ENCODE measurements at places on chromosomes 1 and 21.

DNA sequence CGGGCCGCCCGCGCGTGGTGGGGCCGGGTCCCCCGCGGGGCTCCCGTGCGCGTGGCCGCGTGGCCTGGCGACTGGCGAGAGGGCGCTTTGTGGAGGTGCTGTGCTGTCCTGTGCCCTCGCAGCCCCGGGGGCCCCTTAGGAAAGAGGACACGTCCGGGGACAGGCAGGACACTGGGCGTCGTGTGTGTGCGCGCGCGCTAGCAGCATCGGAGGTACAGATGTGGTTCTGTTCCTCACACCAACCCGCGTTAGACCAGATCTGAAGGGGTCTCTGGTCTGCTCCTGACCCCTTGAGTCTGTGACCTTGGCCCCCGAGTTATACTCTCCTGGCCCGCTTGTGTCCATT lies 489 bp downstream of the ACTN2 start:
- no peak for DNase-seq

DNA sequence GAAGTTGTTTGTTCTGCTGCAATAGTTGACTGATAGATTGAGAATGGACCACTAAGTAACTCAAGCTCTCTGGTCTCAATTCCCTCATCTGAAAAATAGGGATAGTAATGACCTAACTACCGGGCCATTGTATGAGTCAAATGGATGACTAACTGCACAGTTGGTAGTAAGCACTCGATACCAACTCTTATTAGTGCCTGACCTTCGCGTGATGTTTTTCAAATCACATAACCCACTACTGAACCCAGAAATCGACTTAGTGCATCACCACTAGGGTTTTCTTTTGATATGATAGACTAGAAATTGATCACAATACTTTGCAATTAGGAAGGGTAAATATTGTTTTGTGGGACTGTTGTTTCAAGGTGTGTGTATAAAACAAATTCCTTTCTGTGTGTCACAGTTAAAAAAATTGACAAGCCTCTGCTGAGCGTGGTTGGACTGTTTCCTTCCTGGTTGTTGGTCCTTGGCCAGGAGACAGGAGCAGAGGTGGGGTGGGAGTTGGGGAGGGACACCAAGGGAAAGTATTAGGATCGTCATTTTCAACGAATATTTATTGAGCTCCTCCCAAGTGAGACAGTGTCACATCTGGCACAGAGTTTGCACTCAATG lies 54.0 kb upstream of the LRP8 start:
- no peak for DNase-seq

- no peak for DNase-seq
Observed at GRCh38 chr1:206020393-206021007, 3.2 kb downstream of the CTSE start.

DNA sequence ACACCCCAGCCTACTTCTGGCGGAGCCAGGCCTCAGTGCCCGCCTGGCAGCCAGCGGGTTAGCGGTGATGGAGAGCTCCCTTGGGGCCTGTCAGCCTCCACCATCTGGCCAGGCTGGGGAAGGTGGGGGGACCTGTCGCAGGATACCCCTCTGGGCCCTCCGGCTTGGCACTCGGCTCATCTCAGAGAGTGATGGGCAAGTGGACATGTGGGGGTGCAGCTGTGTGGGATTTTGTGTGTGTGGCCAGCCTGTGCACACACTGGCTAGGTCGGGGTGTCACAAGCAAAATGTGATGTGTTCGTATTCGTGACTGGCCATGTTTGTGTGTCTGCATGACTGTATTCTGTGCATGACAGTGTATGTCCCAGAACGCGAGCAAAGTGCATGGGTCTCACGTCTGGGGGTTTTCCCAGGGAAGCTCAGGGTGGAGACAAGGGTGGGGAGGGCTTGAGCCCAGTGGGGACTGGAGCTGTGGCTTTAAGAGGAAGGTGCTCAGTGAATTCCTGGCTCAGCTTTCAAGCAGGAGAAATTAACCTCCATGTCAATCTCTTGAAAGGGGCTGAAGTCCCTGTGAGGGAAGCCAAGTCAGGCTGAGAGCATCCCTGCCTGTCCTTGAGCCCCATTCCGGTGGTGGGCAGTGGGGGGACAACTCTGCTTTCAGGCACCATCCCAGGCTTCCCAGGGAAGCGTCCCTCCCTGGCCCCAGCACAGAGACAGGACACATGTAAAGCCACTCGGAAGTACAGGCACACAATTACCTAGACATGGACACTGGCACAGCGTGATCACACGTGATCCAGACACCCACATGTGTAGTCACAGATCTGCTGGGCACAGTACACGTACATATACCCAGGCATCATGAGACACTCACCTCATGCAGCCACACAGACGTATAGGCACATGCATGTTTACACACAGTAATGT lies 21.1 kb upstream of the ADGRB2 start:
- DNase-seq: no peak

DNA sequence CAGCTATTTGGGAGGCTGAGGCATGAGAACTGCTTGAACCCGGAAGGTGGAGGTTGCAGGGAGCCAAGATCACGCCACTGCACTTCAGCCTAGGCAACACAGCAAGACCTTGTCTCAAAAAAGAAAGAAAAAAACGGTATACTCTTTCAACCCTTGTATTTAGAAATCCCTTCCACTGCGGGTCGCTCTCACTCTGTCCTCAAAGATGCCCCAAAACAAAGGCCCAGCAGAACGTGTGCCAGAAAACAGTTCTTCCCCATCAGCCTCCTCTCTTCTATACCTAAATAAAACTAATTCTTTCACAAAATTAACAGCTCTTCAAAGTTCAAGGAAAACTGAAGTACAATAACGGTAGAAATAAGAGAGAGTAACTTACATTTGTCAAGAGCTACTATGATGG lies 13.2 kb downstream of the SETD4 start:
- DNase-seq: no peak

DNA sequence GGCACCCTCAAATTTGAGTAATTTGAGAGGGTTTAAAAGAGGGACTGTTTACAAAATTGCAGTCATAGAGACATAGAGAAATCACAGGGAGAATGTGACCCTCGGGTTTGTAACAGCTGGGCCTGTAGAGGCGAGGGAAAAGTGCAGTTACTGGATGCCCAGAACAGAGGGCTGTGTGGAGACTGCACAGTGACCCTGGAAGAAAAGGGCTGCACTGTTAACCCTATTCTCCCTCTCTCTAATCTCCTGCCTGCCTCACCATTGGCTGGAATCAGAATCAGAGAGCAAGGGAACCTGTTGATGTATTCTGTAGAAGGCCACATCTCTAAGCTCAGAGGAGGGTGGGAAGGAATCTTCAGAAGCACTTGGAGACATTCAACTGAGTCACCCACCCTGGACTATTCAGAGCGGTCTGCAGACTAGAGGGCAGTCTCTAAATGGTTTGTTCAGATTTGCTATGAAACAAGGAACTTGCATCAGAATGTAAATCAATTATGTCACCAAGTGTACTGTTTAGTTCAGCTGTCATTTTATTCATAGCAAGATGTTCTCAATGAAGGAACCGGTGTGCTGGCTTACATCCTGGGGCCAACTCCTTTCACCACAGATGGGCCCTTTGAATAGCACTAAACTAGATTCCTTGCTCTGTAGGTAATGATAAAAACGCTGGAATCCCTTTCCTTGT lies 132.2 kb upstream of the HOOK1 start:
- no peak for DNase-seq

- DNase-seq: no peak
Observed at GRCh38 chr1:61073871-61074270, 8.5 kb upstream of the NFIA start.

GRCh38 chr21:37208741-37209225 lies 58.4 kb downstream of the VPS26C start:
- no peak for DNase-seq

DNA sequence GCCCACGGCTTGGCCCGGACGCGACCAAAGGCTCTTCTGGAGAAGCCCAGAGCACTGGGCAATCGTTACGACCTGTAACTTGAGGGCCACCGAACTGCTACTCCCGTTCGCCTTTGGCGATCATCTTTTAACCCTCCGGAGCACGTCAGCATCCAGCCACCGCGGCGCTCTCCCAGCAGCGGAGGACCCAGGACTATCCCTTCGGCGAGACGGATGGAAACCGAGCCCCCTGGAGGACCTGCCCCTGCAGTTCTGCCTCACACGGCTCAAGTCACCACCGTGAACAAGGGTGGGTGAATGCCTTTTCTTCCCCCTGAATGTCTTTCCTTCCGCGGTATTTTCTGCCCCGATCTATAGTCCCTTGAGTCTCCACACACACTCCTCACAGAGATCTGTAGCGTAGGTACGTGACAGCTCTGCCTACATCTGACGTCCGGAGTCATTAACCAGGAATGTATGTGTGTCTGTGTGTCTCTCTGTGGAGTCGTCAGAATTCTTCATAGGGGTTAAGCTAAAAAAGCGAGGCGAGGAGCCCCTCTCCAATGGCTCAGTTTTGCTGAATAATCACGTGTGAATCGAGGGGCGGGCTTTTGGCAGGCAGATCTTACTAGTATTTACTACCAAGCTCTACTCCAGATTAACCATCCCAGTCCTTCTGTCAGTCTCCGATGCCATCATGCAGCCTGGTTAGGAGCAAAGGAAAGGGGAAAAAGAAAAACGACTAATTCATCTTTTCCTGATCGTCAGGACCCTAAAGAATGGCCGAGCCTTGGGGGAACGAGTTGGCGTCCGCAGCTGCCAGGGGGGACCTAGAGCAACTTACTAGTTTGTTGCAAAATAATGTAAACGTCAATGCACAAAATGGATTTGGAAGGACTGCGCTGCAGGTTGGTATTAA lies at the start of gene CDKN2C:
Gene CDKN2C (plus strand): TSS at position 635 of the 898 bp plus-strand sequence. CDS start 124 bp downstream, at position 759.
- peak; percentile 23 for DNase-seq

DNA sequence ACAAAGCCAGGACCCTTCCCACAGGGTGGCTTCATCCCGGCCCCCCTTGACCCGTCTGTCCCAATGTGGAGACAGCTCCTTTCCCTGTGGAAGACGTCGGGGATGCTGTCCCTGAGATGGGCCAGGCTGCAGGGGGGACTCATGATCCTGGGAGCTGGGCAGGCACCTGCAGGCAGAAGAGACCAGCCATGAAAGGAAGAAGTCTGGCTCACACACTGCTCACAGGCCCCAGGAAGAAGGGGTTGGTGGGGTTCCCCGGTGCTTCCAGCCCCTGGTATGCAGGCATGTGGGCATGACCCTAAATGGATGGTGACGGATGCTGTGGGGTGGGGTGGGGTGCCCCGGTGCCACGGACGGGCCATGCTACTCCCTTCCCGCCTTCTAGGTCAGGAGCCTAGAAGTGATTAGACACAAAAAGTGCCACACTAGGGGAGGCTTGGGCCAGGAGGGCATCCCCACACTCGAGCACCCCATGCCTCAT lies 8.3 kb downstream of the ACTRT2 start:
- no peak for DNase-seq

GRCh38 chr1:35502242-35502641 lies 55.0 kb downstream of the KIAA0319L start:
- DNase-seq: no peak

- no peak for DNase-seq
Observed at GRCh38 chr1:117389284-117389683, 22.0 kb downstream of the MAN1A2 start.

DNA sequence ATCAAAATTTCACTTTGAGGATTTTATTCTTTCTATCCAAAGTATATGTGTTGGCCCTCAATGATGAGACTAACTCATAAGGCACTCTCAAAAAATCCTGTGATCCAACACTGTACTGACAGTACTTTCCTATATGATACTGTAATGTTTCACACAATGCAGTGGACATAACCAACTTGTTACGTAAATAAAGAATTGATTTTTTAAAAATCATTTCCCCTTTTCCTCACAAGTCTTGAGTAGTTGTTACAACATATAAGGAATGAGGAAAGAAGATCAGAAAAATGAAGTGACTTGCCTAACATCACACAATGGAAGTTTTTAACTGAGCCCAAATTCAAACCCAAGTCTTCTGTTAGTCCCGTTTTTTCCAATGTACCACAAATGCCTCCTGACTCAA lies 17.2 kb downstream of the PTP4A2 start:
- DNase-seq: no peak

- no peak for DNase-seq
Observed at GRCh38 chr1:229507502-229507901, 639 bp downstream of the NUP133 start.

DNA sequence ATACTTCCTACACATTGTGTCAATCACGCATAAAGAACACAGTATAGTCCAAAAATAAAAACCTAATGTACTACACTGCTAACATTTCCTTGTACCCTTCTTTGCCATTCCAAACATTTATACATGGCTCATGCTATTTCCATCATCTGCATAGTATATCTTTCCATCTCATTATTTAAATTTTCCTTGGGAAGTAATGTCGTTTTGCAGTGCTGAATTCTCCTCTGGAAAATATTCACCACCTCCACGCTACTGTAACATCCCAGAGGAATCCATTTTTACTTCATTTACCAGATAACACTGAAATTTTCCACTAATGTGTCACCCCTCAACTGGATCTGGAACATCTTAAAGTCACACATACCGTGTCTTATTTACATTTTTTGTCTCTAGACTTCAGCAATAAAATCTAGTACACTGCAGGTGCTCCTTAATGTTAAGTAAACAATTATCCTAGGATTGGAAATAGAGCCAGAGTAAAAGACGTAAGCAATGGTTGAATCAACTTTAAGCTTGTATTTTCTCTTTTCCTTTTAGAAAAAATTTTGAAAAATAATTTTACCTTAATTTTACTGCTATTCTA lies 881.0 kb downstream of the AMY1C start:
- DNase-seq: no peak

GRCh38 chr1:154191990-154192461 lies at the start of gene TPM3:
Gene TPM3, minus strand, starts transcription at chr1:154192100. Its CDS starts 82 bp downstream, at chr1:154192018.
- DNase-seq: no peak

DNA sequence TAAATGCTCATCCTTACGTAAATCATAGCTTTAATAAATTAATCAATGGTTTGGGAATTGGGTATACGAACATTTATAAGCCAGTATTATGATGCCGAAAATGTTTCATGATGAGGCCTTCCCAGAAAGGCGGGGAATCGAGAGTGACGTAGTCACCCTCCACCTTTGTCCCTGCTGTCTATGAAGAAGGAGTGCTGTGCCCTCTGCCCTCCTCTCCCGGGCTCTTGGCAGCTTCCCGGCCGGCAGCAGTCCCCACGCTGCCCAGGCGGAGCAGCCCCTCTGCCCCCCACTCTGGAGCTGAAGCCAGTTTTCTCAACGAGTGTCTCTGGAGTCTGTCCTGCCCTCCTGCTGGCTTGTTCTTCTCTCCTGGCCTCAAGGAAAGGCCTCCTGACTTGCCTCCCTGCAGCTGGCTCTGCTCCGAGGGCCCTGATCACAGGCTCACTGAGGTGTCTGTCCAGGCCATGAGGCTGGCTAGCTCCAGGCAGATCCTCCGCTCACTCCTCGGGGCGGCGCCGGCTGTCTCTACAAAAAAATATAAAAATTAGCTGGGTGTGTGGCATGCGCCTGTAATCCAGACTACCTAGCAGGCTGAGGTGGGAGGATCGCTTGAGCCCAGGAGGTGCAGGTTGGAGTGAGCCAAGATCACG lies 150.7 kb upstream of the COL6A1 start:
- DNase-seq: no peak

- DNase-seq: no peak
Observed at GRCh38 chr1:217140041-217140901, 417.0 kb upstream of the ESRRG start.

GRCh38 chr1:1143636-1144035 lies 27.7 kb upstream of the C1orf159 start:
- DNase-seq: no peak

- DNase-seq: no peak
Observed at GRCh38 chr1:223861904-223862303, 16.2 kb upstream of the TP53BP2 start.

GRCh38 chr1:230066466-230067404 lies at the start of gene GALNT2:
Gene GALNT2, plus strand, starts transcription at chr1:230067238. Its CDS starts 43 bp downstream, at chr1:230067281.
- peak; percentile 75 for DNase-seq

GRCh38 chr1:90724926-90725656 lies 8.0 kb upstream of the BARHL2 start:
- DNase-seq: no peak

Measured in activated gamma-delta T cell treated with anti-CD3 and anti-CD28 coated beads, Interleukin-2, amount 50 U/mL, for 16 hours (primary cell).